NCI-H1417 (cell line): ENCODE measurements at places on chromosomes 2 and 18.

DNA sequence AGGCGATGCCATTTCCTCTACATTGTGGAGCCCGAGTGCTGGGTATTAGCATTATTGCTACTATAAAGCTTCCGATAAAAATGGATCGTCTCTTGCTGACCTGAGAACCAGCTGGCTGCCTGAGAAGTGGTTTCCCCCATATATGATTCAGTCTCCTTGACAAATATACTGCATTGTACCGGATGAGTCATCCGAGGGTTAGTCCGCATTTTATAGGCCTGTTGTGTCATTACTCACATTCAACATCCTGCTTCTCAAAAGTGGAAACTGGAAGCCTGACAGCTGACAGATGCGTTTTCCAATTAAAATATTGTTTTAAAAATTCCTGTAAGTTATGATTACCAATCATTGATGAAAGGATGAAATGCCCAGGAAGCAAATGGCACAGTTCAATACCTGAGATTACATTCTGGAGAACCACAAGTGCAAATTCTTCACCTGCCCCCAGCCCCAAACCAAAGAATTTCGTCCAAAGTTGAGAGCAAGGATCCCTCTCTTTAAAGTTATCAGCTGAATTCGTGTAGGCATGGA lies 65.7 kb downstream of the SPRED2 start:
- DNase-seq: peak; percentile 89

DNA sequence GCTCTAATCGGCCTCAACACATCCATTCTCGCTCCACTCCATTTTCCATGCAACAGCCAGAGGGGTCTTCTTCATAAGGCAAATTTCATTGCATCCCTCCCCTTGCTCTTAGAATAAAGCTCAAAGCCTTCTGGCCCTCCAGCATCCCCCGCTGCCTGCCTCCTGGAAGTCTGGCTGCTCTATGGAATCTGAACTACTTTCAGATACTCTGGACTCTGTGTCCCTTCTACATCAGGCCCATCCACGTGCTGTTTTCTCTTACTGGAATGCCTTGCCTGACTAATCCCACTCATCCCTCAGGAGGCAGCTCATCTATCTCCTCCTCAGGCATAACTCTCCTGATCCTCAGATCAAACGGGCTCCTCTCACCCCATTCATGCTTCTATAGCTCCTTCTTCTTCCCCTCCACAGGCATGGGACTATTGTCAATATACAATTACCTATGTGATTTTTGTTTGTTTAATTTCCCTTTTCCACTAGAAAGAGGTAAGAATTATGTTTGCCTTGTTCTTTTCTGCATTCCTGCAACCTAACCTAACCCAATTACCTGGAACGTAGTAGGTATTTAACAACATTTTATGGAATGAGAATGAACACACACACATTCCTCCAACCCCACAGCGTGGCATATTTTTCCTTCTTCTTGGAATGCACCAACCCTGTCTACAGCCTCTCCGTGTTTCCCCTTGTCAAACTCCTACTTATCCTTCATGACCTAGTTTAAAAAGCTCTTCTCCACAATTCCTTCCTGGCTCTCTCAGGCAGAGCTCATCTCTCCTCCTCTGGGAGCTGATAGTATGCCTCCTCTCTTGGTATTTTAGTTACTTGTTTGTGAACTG lies 49.5 kb downstream of the LBH start:
- DNase-seq: no peak

DNA sequence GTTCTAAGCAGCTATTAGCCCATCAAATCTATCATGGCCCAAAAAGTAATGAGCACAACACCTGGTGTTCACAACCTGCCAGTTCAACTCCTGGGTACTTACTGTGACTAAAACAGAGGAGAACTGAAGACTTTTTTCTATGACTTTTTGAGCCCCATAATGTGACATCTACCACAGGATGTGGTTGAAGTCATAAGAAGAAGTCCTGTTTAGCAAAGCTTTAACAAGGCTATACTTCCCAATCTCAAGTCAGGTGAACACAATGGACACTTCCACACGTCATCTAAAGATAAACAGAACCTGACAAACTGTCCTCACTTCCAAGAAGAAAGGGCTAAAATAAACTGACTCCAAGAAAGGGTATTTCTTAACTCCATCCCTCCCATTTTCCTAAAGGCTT lies 138.8 kb downstream of the ATAD2B start:
- DNase-seq: no peak

- no peak for DNase-seq
These were observed 9.2 kb upstream of the LRPPRC start for GRCh38 chr2:44004735-44005602.

DNA sequence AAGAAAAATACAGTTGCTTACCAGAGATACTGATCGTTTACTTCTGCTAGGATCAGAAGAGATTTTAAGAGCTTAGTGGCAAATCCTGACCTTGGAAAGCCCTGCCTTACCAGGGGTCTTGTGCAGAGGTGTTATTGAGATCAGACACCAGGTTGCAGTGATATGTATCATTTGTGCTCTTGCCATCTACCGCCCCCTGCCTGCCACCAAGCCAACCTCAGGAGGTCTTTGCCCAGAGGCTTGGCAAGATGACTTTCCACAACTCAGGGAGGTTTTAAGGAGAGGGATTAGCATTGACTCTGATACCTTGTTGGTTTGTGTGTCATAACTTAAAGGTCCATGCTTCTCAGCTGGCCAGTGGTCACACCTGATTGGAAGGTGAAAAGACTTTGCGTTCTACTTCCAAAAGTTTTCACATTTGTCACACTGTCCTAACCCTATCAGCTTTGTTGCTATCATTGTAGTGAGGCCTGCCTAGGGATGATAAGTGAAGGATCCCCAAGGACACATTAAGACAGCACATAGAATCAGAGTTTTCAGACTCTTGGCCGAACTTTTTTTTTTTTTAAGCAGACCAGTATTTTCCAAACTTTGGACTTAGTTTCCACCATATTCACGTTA lies 46.2 kb upstream of the MGAT5 start:
- no peak for DNase-seq

DNA sequence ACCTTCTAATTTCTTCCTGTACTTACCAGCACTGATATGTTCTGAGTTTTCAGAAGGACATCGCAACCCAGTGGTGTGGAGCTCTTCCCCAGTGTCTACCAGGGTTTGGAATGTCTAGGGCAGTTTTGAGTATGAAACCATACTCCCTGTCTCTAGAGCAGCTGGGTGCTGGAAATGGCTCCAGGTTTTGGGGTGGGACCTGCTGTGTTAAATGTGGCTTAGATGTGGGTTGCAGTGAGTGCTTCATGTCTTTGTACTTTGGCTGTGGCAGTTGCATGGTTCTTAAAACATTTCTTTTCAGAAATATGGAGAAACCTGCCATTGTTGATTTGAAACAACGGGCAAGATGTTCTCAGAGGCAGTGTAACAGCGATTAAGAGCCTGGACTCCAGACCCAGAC lies 48.5 kb downstream of the ACSL3 start:
- no peak for DNase-seq

DNA sequence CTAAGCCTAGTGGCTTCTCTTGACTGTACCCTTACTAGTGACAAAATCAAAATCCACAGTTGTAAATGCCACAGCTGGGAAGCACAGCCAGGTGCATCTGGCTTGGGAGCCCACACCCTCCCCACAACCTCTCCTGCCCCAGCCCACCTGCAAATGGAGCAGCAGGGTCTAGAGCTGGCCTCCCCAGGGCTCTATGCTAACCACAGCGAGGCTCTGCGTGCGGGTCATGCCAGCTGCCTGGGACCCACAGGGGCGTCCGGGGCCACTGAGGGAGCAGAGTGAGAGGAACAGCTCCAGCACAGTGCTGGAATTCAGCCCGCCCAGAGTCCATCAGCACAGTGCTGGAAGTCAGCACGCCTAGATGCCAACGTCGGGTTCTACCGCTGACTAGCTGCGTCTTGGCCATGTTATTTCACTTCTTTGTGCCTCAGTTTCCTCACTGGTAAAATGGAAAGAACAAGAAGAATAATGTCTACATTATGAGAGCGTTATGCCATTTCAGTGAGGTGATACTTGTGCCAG lies 109.1 kb upstream of the ID2 start:
- DNase-seq: no peak

DNA sequence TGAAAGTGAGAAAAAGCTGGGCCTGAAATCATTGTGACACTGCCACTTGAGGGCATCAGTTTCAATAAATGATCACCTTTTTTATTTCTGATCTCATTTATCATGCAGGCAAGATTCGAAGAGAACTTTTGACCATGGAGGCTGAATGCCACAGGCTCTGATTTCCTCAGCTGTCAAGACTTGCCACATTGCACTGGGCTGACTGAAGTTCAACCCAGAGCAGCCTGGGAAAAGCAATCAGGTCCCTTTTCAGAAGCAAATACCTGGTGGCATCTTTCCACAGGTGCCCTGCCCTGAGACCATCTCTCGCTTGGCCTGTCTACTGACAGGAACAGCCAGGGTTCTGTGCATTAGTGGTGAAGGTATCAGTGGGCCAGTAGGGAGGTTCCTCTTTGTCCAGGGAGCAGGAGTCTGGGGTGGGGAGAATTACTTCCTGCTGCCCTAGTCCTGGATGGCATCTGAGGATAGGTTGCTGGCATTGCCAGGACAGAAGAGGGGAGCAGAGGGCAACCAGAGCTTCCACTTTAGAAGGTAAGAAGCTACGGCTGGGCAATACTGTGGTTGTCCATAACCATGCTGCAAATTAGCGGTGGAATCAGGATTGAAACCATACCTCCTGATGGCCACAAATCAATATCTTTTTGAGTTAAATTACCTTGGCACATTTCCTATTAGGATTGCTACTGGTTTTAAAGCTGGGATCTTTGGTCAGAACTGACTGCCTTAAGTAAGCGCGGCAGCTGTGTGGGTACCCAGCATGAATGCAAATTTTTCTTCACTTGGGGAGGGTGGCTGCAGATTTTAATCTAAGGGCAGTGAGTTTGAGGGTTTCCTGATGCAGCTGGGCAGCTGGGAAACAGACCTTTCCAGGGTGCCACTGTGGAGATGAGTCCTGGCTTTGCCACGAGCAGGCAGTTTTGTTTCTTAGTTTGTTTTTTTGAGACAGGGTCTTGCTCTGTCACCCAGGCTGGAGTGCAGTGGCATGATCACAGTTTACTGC lies 394.5 kb downstream of the ALK start:
- no peak for DNase-seq

DNA sequence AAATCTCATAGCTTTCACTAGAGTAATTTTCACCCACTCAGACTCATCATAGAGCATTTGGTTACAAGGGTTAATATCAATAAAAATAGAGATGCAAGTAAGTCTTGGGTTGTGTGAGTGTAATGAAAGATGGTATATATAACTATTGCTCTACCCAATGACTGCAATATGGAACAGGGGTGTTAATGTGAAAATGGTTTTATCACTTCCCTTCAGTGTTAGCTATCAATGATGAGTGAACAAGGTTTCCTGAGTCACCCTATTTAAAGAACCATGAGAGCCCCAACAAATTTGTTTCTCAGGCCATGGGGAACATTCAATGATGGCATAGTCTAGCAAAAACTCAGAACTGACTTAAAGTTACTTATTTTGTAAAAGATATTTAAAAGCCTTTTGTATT lies 1133.6 kb upstream of the ZEB2 start:
- DNase-seq: no peak

- DNase-seq: no peak
These were observed 440.5 kb upstream of the ID2 start for GRCh38 chr2:8241317-8241716.

DNA sequence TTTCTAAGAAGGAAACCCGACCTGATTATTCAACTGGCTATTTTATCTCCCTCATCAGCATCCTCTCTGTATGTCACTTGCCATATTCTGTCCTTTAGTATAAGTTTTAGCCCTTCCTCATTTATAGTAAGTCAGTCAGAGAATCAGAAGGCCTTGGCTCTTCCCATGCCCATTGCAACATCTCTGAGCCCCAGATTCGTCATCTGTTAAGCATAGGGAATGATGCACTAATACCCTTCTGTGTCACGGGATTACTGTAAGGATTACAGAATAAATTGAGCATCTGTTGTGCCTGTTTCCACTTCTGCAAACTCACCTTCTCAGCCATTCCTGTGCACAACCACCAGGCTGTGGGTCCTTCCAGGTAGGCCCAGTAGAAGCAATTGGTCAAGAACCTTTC lies 258.1 kb upstream of the RAB12 start:
- no peak for DNase-seq

DNA sequence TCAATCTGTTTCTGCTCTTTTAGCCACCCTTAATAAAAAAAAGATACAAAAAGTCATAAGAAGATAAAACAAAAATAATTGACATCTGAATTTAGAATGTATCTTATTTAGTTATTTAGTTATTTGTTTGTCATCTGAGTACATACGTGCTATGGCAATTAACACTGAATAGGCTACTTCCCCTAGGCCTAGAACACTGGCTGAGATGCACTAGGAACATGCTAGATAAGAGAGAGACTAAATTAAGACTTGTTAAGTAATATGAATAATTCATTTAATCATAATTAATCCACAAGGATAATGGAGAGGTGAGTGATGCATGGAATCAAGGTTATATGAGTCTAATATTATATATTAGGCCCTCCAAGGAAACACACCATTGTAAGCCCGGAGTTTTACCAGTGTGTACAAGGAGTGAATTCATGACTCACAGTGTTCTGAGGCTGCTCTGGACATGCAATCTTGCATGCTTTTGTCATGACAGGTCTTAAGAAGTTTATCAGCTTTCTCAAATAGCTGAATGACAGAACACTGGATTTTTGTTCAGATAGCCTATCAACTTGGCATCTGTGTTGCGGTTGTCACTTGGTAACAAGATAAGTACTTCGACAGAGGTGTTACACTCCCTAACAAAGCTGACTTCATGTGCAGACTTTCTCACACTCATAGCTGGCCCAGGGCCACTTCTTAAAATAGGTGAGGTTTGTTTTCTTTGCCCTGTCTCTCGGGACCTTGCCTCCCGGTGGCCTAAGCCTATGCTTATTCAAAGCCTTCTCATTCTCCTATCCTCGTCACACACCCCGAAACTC lies 5.0 kb upstream of the SERPINB2 start:
- no peak for DNase-seq

GRCh38 chr2:211516537-211516936 lies 960.1 kb downstream of the CPS1 start:
- no peak for DNase-seq

DNA sequence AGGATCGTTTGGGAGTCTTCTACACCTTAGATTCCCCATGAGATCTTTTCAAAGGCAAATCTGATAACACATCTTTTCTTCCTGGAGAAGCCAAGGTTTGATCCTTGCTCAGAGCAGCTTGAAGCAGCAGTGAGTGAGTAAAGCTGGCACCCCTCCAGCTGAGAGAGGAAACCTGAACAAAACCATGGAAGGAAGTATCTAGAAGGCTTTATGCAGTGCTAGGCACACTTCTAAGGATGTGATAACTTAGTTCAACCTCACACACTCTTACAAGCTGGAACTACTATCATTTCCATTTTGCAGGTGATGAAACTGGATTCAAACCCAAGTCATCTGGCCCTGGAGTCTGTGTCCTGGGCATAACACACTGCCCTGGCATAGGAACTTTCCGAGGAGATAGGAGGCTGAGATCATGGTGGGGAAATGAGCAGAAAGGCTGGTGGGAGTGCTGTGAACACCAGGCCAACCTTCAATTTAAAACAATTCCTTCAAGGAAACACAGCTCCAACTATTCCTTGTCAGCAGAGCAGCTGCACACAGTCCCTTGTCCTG lies 71.2 kb downstream of the CTAGE1 start:
- DNase-seq: no peak
